ENCODE measurements at places on chromosomes 6 and 20.

- DNase-seq = no peak
These were observed 121.6 kb upstream of the RNF24 start for GRCh38 chr20:4136967-4137334.

DNA sequence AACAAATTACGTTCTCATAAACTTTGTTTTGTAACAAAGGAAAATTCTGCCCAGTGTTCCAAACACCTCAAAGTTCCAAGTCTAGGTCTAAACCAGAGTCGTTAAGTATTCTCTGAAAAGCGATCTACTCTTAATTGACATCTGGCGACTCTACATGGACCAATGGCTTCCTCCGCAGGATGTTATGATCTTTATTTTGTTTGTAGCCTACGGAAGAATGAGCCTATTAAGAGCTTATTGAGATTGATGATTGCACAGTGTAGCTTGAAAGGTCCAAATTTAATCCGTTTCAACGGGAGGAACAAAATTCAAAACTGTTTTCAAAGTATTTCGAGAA lies 61.1 kb downstream of the FAM217A start:
- peak; percentile 82 for DNase-seq

GRCh38 chr6:37354526-37355384 lies 972 bp downstream of the RNF8 start:
- peak; percentile 60 for DNase-seq

GRCh38 chr20:58112017-58112781 lies 116.3 kb downstream of the ANKRD60 start:
- DNase-seq = peak; percentile 61

GRCh38 chr20:33291830-33292355 lies 8.9 kb downstream of the BPIFB1 start:
- peak; percentile 75 for DNase-seq

DNA sequence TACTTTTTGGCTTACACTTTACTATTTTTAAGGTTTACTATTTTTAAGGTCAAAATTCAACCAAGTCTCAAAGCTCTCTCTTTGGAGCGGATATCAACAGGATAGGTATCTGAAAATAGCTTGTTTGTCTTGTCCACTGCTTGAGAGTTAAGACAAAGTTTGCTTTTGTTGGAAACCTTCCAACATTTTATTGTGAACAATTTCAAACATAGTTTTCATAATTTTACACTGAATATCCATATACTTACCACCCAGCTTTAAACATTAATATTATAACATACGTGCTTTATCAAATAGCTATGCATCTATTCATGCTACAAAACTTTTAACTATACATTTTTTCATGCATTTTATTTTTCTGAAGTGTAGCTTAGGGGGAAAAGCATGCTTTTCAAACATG lies 109.9 kb downstream of the FYN start:
- DNase-seq = no peak

GRCh38 chr6:12295558-12296254 lies 5.5 kb downstream of the EDN1 start:
- no peak for DNase-seq

DNA sequence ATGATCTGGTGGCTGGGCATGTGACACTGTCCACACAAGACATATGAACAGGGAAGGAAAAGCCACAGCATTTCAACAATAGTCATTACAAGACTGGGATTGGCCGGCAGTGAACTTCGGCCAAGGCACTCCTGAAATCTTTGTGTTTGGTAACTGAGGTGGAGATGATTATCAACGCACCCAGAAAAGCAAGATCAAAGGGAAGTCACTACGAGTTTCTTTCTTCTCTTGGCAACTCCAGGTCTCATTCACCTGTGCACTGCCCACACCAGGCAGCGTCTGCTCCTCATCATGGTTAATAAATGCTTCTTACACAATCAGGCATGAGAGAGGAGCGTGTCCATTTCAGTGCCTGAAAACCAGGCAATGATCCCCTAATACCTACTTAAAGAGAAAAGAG lies 20.5 kb upstream of the FOXC1 start:
- no peak for DNase-seq

GRCh38 chr6:155510879-155511278 lies 55.2 kb upstream of the NOX3 start:
- no peak for DNase-seq

GRCh38 chr6:143198312-143198711 lies 137.6 kb downstream of the AIG1 start:
- DNase-seq = no peak
